ENCODE measurements at places on chromosomes 3 and 15.

- DNase-seq, result no peak
These were observed 17.3 kb downstream of the MTMR10 start for GRCh38 chr15:30974112-30974511.

DNA sequence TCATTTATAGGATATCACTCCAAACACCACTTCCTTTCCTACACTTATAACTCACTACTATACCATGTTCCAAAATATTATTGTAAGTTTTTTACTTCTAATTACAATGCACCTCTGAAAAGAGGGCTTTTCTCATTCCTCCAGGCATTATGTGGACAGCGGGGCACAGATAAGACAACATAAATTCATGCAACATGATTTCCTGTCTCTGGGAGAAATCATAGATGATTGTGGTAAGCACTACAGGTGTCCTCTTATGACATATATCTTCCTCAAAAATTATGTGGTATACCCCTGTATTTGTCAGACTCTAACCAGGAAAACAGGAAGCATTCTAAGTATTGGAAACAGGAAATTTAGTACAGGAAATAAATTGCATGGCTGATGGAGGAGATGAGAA lies 45.7 kb upstream of the INO80 start:
- DNase-seq, result no peak

GRCh38 chr3:94522488-94522887 lies 459.6 kb downstream of the NSUN3 start:
- DNase-seq, result no peak

DNA sequence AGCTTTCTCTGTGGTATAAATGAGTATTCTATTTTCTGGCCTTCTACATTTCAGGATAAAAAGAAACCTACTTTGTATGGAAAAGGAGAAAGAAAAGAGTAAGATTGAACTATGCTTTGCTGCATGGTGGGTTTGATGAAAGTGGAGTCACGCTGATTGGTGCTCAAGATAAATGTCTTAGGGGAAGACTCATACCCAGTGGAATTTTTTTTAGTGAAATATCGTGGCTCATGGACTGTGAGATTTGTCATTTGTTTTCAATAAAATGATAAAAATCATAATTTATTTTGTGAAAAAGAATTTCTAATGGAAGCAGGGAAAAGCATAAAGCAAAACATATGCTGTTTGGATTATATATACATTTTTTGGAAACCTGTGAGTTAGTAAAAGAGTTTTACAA lies 292.5 kb downstream of the ZPLD1 start:
- no peak for DNase-seq

DNA sequence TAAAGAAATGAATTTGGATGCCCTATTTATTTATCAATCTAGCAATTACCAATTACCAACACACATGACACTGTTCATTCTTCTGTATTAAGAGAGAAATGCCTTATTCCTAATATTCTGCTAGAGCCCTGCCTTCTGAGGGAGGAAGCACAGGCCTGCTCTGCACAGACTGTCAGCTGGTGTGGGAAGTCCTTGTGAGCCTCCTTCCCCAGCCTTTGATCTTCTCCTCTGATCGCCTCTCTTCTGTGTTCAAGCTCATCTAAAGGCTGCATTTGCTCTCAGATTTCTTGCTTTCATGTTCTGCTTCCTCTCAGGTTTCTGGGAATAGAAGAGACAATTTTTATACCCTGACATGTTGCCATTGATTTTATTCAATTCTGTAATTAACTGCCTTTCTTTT lies 290.6 kb upstream of the UMPS start:
- DNase-seq, result no peak

- DNase-seq, result no peak
These were observed 707.2 kb downstream of the NTRK3 start for GRCh38 chr15:87549296-87549695.

DNA sequence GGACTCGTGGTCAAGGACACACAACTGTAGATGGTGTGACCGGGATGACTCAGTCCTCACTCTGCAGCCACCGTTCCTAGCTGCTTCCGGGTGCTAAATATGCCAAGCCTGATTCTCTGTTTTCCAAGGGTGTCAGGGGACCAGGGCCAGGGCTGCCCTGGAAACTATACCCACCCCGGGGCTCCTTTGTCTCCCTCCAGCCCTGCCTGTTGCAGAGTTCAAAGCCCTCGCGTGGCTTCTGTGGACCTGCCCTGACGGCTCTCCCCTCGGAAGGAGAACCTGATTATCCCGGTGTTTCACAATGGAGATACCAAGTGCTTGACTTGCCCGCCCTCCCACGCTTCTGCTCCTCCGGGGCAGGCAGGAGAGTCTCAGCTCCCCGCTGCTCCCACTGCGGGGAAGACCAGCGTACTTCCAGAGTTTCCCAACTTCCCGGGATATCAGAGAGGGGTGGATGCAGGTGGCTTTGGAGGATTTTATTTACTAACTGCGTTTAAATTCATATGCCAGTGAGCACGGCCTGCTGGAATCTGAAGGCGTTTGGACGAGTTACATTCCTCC lies 125.0 kb downstream of the ASB7 start:
- no peak for DNase-seq

DNA sequence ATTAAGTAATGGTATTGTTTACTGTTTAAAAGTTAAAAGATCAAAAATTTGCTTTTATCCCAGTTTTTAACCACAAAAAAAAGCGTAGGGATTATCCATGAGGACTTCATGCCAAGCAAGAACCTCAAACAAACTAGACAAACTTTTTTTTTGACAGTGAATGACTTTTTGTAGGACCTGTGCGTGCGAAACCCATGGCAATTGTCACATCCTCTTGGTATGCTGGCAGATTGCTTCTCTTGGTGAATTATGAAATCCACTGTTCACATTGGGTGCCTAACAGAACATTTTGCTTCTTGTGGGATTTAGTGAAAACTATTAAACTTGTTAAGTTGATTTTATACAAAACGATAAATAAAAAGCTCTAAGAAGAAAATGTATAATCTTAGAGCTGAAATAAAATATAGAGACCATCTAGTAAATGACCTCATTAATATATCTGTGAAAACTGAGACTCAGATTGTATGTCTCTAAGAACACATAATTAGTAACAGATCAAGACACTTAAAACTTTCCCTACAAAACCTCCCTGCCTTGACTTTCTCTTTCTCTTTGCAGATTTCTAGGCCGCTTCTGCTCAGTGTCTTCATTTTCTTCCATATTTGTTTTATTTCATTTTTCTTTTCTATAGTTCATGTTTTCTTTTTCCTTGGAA lies 87.3 kb upstream of the CGNL1 start:
- DNase-seq, result no peak

Data from stimulated activated CD4-positive, alpha-beta T cell treated with anti-CD3 and anti-CD28 coated beads, TNF-alpha, amount 100 ng/mL, for 24 hours (primary cell).